ENCODE measurements at places on chromosomes 13 and 19.

GRCh38 chr13:32107474-32107873 is 75.9 kb downstream of the FRY start:
- DNase-seq, result no peak

DNA sequence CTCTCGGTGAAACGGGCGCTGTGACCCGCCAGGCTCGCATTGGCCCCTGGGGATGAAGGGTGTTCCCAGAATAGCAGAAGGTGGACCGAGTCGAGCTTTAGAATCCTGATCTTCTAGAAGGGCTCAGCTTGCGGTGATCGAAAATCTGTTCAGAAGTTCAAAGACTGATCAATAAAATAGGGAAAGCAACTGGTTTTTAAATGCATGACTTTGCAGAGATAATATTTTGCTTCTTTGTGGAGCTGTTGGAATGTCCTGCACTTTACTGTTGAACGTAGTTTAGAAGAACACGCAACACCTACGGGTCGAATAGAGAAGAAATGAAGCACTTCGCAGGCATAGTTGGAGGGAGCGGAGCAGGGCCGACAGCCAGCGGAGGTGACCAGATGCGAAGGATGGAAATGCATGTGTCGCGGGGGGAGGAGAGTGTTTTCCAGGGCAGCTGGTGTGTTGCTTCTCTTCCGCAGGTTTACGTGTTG is 766 bp downstream of the CEBPG start:
- DNase-seq, result no peak

GRCh38 chr19:24081056-24081455 is 5.9 kb upstream of the ZNF254 start:
- DNase-seq, result no peak

- no peak for DNase-seq
Measured at GRCh38 chr19:6793973-6794372, 21.5 kb downstream of the VAV1 start.

DNA sequence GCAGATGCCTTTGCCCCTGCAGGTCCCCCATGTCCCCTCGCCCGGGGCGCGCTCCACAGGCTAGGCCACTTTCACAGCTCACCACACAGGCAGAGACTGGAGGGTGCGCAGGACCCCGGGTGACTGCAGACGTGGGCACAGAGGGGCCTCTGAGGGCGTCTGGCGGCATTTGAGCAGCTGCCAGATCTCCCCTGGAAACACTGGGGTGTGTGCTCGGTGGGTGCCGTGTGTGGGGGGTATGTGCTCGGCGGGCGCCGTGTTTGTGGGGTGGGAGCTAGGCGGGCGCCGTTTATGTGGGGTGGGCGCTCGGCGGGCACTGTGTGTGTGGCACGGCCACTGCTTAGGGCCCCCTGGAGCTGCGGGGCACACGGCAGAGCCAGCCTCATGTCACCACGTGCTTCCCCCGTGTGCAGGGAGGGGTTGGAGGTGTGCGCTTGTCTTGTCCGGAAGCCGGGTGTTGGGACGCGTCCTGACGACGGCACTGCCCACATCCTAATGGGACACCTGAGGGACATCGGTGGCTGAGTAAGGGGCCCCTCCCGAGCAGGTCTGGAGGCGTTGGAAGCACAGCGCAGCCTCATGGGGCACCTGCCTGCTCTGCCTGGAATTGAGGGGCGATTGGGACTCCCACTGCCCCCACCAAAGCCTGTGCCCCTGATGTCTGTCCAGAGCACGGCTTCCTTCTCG is 16.7 kb downstream of the CSNK1G2 start:
- DNase-seq, result no peak

DNA sequence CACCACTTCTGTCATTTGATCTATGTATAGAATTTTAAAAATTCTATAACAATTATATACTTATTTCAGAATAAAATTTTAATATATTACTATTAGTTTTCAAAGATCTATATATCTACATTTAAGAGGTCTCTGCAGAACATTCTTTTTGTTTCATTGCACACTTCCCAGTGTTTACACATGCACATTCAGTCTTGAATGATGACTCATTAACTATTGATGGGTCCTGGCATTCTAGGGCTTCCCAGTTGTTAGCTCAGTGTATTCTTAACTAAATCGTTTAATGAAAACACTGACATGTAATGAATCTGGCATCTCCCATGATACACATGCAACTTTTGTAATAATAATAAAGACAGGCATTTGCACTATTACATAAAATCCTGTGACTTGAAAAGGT is 324.6 kb downstream of the KLF12 start:
- peak; percentile 27 for DNase-seq

DNA sequence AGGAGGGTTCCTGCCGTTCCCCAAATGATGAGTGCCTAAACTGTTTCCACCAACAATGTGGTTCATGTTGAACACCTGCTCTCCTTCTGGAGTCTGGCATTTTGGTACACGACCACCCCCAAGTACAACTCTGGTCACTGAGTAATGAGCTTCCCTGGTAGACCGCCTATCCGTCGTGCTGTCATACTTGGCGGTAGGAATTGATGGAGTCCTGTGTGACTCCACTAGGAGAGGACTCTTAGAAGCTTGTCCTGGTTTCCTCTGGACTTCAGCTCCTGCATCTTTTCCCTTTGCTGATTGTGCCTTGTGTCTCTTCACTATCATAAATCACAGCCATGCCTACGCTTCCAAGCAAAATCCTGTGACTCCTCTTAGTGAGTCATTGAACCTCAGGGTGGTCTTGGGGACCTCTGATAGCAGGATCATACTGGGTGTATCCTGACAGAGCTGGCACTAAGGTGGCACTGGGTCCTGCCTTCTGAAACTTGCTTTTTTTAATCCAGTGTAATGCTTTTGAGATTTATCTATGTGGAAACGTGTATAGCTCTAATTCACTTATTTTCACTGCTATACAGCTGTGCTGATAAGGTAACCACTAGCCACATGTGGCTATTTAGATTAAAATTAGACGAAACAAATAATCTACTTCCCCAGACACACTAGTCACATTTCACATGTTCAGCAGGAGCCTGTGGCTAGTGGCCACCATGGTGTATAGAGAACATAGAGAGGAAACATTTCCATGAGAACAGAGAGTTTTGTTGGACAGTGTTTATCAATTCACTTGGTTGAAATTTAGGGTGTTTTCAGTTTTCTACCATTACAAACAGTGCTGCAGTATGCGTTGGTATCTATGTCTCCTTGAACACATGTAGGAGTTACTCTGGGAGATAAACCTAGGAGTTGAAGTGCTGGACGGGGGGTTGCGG is 6.1 kb upstream of the ASF1B start:
- DNase-seq, result no peak

- no peak for DNase-seq
Measured at GRCh38 chr13:109154546-109154945, 525.1 kb downstream of the MYO16 start.

DNA sequence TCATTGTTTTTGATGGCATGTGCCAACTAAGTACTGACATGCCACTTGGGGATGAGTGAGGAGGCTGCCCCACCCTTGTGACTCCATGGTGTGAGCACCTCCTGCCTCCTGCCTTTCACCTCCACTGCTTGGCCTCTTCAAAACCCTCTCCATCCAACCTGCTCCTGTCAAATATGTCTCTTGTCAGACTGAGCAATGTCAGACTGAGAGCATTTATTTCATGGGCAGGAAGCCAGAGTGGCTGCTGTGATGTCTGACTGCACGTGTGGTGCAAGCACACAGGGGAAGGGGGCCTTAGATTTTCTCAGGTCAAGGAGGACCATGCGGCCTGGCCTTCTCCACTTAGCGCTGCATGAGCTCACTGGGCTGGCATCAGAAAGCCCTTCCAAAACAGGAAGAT is 68.3 kb downstream of the STARD13 start:
- DNase-seq, result no peak

- DNase-seq, result no peak
Measured at GRCh38 chr19:28988066-28988465, 224.9 kb downstream of the UQCRFS1 start.

- DNase-seq, result no peak
Measured at GRCh38 chr19:15156391-15156790, 44.4 kb downstream of the NOTCH3 start.

DNA sequence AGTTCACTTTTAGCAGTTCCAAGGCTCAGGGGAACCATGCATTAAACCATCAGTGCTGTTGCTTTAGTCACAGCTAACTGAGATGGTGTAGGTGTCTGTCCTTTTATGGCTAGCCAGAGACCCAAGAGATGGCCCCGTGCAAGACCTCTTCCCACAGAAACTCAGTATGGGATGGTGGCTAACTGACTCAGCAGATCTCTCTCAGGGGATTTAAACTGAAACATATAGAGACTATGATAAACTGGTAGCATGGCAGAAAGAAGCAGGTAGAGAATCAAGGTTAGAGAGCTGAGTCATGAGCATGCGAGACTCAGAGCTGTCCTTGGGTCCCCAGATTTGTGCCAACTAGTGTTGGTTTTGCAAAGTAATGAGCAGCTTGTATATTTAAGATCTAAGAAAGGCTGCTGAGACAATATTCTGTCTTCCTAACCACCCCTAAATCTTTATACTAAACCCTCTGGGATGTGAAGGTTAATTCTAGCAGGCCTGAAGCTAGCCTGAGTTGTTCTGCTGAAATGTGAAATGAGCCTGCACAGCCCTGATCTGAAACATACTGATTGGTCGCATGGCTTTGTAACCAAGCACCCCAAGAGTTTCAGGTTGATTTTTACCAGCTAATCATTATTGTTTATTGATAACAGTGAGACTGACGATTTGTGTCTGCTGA is 6.5 kb upstream of the SCEL start:
- no peak for DNase-seq

- DNase-seq, result no peak
Measured at GRCh38 chr19:16829822-16830289, 658 bp downstream of the SIN3B start.

DNA sequence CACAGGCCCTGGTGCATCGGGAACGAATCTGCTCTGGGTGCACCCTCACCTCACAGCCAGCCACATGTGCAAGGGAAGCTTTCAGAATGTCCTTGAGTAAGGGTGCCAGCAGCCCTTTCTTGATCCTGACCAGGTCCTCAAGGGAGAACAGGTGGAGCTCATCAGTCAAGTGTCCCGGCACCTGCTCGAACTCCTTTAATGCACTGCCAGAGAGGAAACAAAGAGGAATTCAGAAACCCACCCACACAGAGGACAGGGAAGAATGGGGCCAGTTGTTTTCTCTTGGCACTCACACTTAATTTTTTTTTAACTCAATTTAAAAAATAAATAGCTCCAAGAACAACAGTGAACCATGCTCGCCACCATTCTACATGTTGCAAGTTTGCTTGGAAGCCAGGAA is 41.7 kb downstream of the RUBCNL start:
- DNase-seq, result no peak

DNA sequence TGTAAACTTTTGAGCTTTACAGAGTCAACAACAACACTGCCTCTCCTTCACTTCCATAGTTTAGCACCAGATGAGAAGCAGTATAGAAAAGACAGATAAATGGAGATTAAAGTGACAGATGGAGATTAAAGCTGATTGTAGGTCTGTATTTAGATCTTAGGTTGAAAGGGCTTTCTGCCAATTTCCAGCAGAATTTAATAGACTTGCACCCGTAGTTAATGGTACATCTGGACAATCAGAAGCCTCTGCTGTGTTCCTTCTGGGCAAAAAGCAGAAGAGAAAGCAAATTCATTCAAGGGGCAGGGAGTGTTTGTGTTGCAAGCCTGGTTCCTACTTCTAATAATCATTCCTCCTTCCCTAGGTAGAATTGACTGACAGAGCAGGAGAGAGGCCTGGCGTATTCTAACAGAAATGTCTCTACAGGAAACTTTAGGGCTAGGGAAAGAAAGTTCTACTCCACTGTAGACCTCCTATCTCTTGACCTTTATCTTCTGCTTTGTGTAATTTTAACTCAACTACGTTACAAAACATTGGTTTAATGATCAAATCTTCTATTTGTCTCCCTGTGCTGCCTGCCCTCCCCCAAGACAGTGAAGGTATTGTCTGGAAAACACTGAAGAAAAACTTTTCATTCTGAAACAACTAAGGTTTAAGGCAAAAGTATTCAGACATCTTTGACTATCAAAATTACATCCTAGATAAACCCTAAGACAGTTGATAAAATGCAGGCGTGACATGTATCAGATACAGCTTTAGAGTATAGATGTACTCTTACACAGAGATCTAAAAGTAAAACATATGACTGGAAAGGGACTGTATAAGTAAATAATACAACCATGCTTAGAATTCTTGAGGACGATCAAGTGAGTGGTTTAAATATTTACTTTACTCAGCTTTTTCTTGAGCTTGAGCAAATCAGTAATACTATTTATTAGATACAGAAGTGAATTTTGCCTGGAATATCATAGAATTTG is 44.4 kb downstream of the GPC6 start:
- no peak for DNase-seq

DNA sequence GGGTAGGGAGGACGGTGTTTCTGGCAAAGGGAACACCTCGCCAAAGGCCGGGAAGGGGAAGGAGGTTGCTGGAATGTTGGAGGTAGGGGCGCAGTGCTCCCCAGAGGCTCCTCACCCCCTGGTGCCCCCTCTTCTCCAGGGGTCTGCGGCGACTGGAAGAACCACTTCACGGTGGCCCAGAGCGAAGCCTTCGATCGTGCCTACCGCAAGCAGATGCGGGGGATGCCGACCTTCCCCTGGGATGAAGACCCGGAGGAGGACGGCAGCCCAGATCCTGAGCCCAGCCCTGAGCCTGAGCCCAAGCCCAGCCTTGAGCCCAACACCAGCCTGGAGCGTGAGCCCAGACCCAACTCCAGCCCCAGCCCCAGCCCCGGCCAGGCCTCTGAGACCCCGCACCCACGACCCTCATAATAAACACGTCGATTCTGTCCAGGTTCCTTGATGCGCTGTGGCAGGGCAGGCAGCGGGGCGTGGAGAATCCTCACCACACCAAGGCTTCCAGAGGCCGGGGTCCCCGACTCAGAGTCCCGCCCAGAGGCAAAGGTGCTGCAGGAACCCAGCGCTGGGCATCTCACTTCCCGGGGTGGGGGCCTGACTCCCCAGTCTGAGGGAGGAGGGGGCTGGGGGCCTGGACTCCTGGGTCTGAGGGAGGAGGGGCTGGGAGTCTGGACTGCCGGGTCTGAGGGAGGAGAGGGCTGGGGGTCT is 7.4 kb upstream of the SPACA4 start:
- DNase-seq, result no peak

DNA sequence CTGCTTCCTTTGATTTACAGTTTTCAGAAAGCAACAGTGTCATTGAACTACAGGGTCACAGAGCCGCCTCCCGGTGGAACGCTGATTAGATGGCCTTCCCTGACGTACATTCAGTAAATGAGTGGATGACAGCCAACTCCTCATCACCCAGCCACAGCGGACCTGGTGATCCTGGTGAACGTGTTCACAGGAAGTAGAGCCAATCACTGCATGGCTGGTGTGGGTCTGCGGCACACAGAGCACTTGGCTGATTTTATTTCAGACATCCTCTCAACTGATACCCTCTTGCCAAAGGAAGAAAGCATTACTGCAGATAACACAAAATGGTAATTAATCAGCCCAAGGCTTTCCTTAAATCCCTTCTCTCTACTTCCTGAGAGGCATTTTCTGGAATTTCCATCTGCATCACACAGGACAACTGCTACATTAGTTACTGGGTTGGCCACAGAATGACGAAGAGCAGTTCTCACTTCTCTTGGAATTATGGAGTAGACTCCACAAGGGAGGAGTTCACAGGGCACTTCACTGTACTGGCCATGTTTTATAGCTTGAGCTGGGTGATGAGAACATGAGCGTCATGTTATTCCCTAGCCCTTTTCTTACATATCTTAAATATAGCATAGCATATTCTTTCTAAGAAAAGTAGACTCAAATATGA is 84.0 kb upstream of the SLC7A1 start:
- no peak for DNase-seq
